ENCODE measurements at places on chromosomes 3 and 15.

DNA sequence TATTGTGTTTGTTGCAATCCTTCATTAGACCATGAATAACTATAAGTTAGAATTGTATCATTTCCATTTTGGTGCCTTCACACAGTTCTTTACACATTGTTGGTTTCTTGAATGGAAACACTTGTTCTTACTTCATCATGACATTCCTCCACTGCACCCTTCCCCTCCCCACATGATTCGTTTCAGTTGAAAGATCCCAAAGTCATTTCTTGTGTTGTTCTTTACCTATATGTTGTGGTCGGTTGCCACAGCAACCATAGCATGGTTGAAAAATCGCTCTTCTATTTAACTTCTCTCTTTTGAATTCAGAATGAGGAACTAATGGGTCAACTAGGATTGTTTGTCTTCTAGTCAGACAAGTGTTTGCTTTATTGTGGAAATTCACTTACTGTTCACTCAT lies 103.3 kb downstream of the IL1RAP start:
- DNase-seq, result peak; percentile 57

DNA sequence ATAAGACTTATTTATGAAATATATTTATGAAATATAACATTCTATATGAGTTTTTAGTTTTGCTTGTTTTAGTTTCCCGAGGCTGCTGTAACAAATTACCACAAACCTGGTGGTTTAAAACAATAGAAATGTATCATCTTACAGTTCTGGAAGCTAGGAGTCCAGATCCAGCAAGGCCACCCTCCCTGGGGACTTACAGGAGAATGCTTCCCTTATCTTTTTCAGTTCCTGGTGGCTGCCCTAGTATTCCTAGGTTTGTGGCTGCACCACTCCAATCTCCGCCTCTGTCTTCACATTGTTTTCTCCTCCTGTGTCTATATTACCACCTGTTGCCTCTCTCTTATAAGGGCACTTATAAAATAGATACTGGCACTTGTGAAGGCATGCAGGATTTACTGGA lies 877.8 kb downstream of the TUSC7 start:
- no peak for DNase-seq

- no peak for DNase-seq
These were observed 8.0 kb downstream of the SH3BP5 start for GRCh38 chr3:15324379-15324808.

DNA sequence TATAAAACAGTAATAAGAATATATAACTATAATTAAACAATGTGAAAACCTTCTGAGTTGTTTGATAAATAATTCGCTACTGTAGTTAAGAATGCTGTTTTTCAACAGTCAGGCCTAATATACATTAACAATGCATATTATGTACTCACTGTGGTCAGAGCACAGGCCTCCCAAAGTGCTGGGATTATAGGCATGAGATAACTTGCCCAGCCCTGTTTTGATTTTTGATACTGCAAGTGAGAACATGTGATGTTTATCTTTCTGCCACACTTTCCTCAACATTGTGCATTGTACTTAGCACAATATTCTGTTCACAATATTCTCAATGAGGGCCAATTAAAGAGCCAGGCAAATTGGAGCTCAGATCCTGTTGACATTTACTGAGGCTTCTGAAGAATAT lies 274.5 kb upstream of the RARB start:
- DNase-seq, result no peak

- DNase-seq, result no peak
These were observed 35.8 kb upstream of the UMPS start for GRCh38 chr3:124694486-124694885.

DNA sequence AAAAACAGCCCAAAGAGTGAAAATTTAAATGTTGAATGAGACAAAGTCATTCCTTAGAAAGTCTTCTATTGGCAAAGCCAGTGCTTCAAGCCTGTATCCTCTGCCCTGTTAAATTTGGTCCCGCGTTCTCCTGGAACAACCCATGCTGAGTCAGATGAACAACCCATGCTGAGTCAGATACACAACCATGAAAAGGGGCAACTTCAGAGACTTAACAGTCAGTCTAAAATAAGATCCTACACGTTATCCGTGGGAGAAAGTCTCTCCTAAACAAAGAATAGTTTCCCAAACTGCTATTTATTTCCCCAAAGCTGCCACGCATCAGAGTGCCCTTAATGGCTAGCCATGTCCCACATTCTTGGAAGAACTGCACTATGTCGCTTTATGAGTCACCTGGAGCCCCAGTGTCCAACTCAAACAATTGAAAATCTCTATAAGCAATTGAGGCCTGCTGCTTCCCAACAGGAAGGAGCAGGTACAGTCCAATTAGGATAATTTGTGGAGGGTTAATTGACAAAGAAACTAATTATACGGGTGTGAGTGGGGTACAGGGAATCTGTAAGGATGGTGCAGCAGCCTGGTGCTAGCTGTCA lies 66.1 kb downstream of the WHAMM start:
- DNase-seq, result peak; percentile 62

DNA sequence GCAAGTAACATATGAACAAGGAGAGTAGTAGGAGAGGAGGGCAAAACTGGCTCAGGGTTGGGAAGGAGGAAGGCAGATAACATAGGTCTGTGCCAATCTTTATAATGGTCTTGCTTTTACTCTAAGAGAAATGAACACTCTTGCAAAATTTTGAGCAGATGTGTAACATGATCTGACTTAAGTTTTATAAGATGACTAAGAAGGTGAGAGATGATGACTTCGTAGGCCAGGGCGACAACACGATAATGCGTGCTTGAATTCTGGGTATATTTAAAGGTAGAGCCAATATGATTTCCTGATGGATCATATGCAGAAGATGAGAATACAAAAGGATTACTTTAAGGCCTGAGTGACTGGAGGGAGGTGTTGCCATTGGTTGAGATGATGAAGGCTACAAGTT lies 265.4 kb upstream of the KCNMB2 start:
- no peak for DNase-seq

- no peak for DNase-seq
These were observed 60.2 kb downstream of the TMEM39A start for GRCh38 chr3:119403201-119403600.

- no peak for DNase-seq
These were observed 45.7 kb downstream of the IDH2 start for GRCh38 chr15:90056529-90056928.

DNA sequence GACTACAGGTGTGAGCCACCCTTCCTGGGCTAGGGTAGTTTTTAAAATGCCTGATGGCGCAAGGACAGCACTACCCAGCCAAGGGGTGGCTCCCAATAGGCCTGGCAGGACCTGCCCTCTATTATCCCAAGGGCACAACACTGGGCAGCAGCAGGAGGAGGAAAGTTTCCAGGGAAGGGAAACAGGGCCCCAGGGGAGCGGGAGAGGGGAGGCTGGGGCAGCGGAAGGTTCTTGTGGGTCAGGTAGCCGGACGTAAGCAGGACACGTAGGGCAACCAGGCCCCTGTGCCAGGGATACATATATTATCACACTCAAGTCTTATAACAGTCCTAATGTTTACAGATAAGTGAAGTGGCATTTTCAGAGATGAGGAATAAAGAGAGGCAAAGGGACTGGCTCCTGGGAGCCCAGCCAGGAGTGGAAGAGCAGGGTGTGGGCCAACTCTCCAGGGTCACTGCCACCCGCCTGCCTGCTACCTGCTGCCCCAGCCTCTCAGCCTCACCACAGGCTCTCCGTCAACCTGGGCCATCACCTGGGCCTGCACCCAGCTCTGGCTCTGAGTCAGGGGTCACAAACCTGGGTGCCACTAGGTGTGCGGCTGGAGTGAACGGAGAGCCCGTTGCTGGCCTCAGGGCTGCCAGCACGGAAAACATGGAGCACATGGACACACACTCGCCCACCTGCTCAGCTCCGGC lies 73.2 kb upstream of the SNRPA1 start:
- no peak for DNase-seq

DNA sequence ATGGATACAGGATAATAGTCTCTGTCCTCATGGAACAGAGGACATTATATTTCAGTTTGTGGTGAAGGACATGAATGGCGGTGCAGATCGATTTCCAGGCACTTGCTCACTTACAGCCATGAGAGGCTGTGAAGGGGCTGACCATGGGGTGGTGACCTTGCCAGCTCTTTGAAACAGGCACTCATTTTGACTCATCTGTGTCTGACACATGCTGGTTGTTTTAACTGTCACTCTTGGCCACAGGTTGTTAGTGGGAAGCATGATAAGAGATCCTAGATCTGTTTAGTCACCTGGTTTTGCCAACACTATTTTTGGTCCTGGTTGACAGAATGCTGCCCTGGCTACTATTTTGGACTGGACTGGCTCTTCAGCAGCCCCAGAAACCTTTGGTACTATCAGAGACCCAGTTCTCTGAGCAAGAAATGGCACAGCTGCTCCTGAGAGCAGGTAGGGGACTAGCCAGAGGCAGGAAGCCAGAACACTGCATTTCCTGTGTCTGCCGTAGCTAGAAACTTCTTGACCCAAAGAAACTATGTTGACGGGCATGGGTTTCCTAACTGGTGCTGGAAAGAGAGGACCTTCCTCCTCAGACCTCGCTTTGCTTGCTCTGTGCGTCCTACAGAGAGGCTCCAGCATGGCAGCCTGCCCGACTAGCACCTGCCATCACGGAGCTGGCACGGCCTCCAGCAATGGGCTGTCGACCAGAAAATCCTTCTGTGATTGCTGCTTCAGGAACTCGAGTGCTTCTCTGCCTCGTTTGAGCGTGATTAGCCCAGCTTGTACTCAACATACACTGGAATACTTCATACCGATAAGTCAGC lies 6.3 kb downstream of the PXYLP1 start:
- peak; percentile 69 for DNase-seq

- peak; percentile 63 for DNase-seq
These were observed 15.4 kb upstream of the CSPG4 start for GRCh38 chr15:75727851-75728715.

DNA sequence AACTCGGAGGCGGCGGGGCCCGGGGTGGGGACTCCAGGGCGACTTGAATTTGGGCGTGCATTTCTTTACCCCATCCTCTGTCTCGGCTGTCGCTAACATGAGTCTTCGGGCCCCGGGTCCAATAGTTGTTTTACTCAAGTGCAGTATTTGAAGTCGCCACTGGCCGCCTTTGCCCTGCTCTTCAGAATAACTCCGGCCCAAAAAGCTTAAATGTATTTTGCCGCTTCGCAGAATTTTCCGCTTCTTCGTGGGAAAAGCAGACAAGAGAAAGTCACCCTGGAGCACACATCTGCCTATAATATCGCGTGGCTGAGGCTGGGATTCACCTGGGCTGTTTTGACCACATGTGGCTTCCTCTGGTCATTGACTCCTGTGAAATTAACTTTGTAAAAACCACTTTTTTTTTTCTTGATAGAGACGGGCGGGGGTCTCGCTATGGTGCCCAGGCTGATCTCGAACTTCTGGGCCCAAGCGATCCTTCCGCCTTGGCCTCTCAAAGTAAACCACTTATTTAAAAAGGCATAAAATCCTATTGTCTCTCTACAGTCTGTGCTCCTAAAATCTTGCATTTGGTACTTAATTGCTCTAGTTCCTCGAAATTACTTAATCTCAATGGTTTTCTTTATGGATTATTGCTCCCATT lies 676 bp downstream of the CNOT10 start:
- DNase-seq, result peak; percentile 30

DNA sequence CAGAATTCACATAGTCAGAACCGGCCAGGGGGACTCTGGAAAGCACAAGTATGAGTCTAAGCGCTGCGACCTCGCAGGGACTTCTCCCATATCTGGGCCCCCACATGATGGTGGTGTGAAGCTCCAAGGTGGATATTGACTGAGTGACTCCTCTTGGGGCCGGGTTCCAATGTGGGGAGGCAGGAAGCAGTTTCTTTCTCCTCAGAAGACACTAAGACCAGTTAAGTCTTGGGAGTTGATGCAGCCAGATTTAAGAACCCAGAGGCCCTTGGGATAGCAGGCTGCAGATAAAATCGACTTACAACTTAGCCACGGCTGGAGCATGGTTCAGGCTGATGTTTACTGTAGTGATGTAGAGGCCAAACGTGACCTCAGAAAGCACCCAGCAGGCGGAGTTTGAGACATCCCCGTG lies 55.4 kb upstream of the KLF13 start:
- DNase-seq, result no peak

DNA sequence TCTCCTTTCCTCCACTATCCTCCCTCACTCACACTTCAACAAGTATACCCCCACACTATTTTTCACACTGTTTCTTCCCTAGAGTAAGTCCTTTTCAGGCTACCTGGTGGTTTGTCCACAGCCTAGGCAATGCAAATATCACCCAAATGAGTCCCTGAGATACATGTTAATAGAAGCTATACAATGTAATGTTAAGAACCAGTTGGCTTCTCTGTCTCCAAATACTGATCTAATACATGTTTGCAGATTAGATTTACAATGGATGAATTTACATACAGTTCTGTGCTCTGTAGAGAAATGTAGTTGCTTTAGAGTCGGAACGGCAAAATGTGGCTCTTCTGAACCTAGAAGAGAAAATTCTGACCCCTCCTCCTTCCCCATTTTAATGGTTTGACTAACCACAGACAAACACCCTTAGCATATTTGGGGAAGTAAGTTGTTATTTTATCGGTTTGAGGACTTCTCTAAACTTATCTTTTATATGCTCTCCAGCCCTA lies 63.6 kb upstream of the MBNL1 start:
- DNase-seq, result no peak

DNA sequence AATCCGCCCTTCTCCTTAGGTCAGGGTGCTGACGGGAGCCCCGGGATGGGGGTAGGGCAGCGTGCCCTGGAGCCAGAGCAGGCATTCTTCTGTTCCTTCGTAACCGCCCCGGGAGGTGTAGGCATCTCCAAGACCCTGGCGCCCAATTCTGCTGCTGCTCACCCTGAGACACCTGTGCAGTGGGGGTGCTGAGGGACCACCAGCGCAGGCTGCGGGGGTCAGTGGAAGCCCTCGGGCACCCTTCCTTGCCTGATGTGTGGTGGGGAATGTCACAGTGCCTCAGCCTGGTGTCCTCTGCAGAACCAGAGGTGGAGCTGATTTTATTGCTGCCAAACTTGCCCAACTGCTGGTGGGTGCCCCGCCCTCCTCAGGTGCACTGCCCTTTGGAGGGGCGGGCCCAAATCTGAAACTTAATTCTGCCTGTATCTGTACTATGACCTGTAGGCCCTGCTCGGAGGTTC lies 7.3 kb downstream of the CSK start:
- peak; percentile 13 for DNase-seq

- no peak for DNase-seq
These were observed 33.7 kb downstream of the TJP1 start for GRCh38 chr15:29788433-29789034.

DNA sequence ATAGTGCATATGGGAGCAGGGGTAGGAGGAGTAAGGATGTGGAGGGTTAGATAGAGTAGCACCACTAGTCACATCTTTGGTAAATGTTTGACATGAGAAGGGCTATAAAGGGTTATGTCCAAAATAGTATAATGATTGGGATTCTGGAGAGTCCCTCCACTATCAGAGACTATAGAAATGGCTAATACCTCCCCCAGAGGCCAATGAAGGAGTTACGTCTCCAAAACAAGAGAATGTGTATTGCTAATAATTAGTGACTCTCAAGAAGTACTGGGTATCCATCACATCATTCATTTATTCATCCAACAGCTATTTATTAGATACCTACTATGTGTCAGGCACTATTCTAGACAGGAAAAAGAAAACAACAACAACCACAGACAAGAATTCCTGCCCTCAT lies 203.7 kb upstream of the UMPS start:
- no peak for DNase-seq
